Activated T-cell treated with anti-CD3 and anti-CD28 coated beads for 1 hour (primary cell): ENCODE measurements at places on chromosomes 3 and 15.
A peak's percentile ranks its signal among the peaks of the same experiment; 100 is the strongest.

- no peak for DNase-seq
Measured at GRCh38 chr3:125145751-125146475, 66.6 kb downstream of the SLC12A8 start.

DNA sequence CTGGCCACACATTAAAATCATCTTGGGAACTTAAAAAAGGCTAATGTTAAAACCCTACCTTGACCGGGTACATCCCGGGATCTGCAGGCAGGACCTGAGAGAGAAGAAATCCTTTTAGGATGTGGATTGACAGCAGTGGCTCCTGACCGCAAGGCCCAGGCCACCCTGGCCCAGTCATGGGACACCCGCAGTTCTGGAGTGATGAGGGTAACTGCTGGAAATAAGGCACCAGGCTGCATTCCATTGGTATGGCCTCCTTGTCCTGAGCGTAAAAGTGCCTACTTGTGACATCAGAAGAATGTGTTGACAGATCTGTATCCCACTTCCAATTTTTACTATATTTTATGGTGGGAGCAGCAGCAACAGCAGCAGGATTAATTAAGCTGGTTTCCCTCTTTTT is 63.4 kb upstream of the GSK3B start:
- DNase-seq, result no peak

DNA sequence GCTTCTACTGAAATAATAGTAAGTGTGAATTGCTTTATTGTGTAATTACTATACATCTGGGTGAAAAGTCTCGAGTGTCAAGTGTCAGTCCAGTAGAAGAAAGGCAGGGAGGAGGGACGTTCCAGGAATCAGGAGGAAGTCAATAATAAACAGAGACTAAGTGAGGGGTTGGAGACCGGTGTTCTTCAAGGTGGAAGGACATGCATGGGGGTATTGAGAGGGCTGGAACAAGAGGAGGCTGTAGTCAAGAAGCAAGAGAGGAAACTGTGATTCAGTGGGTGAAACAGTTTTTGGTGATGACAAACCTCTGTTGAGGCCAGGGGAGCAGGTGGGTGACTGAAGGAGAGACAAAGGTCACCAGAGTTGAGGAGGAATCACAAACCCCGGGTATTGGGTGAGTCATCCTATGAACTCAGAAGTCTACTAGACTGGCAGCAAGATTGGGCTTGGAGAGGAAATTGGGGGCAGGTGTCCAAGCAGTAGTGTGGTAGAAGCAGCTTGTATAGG is 11.6 kb upstream of the SCAMP5 start:
- no peak for DNase-seq

- no peak for DNase-seq
Measured at GRCh38 chr3:129344540-129345220, 66.0 kb downstream of the HMCES start.

DNA sequence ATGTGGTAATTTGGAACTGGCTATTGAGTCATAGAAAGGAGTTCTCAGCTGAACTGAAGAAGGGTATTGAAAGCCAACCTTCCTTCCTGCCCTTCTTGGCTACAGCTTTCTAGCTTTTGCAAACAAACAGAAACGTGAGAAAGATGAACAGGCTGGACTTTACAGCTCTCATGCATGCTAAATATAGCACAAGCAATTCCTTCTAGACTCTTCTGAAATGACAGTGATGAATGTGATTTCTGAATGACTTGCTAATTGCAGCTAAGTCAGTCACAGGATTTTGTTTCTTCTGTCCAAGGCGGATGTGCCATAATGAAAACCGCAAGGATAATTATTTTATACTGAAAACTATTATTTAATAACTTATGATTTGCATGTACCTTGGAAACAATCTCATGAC is 36.3 kb downstream of the BCHE start:
- no peak for DNase-seq

GRCh38 chr3:123803521-123803920 is 80.6 kb downstream of the MYLK start:
- no peak for DNase-seq

DNA sequence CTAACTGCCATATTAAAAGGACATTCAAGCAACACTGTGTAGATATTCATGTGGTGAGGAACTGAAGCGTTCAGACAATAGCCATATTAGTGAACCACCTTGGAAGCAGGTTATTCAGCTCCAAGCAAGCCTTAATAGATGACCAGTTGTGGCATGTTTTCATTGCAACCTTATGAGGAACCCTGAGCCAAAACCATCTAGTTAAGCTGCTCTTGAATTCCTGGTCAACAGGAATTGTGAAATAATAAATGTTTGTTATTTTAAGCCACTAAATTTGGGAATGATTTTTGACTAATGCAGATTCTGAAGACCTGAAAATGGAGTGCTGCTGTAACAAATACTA is 73.0 kb downstream of the SPRED1 start:
- DNase-seq, result no peak

GRCh38 chr3:180981912-180982311 is 7.6 kb downstream of the DNAJC19 start:
- DNase-seq, result no peak

GRCh38 chr15:40909662-40910630 is 15.7 kb downstream of the VPS18 start:
- no peak for DNase-seq

DNA sequence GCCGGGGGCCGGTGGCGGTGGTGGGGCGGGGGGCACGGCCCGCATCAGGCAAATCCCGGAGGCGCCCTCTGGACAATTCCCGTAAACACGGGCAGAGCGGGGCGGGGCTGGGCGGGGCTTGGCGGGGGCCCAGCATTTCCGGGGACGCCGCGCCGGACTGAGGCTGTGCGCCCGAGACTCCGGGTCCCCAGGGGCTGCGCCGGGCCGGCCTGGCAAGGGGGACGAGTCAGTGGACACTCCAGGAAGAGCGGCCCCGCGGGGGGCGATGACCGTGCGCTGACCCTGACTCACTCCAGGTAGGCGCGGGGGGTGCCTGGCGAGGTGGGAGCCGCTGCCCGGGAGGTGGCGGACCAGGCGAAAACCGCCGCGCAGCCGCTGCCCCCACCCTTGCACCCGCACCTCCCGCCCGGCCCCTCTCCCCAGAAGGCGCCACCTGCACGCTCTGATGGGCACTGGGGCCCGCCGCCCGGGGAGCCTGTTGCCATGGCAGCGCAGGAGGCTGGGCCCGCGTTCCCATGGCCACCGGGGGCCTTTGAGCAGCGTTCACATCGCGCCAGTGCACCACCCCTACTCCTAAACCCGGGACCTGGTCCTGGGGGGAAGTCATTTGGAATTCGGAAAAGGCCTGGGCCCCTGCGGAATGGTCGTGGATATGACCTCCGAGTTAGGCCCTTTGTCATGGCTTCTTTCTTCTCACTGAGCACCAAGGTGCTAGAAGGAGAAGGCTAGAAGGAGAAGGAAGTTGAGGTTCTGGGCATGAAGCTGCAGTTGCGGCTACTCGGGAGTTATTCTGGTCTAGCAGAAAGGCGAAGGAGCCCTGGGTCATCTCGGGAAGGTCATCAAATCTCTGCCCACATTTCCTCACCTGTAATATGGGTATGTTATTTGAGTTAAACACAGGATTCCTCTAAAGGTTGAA is 16.1 kb upstream of the SEMA4B start:
- peak; percentile 46 for DNase-seq

GRCh38 chr3:179948740-179949139 is 88.0 kb downstream of the PEX5L start:
- no peak for DNase-seq

DNA sequence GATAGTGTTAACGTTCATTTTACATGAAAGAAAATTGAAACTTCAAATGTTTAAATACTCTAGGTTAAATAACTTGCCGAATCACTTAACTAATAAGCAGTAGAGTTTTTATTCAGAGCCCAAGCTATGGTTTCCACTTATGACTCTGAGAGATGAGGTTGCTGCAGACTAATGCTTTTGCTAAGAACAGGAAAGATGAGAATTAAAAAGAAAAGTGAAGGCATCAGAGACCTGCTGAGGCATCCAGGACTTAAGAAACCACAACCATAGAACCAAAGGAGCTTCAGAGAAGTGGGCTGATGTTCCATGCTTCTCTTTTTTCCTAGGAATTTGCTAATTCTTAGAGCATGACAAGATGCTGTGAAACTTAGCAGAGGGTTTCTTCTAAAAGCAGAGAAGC is 9.5 kb downstream of the HMG20A start:
- no peak for DNase-seq

GRCh38 chr3:183148056-183148455 is 14.5 kb downstream of the LAMP3 start:
- no peak for DNase-seq

DNA sequence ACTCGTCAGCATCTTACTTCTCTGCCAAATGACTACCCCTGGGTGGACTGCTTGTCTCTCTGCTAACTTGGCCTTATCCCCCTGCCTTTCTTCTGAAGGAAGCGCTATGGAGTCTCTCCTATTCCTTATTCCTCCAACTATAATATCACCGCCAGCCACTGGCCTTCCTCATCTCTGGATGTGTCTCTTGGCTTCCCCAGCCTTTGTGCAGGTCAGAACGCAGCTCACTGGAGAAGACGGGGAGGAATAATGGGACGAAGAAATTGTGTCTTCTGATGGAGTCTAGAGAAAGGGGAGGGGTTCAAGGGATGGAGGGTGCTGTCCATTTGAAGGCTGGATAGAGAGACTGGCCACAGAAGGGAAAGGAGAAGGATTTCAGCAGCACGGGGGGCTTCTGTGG is 16.9 kb downstream of the ITGA11 start:
- no peak for DNase-seq

DNA sequence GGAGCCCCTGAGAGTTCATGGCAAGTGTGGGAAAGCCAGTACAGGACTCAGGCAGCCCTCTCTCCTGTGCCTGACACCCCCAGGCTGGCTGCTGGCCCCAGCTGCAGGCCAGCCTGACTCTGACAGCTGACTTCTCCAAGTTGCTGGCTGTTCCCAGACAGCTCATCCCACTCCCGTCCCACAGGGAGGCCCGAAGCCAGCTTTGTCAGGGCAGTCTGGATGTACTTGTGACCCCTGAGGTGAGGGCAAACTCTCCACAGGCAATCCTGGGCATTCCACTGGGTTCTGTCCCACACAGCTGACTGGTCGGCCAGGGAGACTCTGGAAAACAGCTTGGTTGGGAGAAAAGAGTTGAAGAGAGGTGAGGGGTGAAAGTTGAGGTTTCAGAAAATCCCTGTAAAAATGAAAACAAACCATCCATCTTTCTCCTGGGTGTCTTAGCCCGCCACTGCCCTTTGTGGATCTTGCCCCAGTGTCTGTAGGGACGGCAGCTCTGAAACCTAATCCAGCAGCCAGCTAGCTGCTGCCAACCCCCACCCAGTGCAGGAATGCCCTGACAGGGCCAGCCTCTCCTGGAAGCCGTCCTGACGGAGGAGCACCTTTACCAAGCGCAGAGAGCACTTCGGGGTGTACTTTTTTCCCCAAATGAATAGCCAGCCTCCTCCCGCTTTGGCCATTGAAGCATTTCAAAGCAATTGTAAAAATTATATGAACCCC is 87.9 kb downstream of the DNAJB8 start:
- no peak for DNase-seq
